Astrocyte (in vitro differentiated cells and primary cell): ENCODE measurements at places on chromosomes 12 and 14. TPM values are rescaled to one million over a fixed set of nuclear protein-coding genes. Genes with fewer than 3 reads are reported as not detected.

DNA sequence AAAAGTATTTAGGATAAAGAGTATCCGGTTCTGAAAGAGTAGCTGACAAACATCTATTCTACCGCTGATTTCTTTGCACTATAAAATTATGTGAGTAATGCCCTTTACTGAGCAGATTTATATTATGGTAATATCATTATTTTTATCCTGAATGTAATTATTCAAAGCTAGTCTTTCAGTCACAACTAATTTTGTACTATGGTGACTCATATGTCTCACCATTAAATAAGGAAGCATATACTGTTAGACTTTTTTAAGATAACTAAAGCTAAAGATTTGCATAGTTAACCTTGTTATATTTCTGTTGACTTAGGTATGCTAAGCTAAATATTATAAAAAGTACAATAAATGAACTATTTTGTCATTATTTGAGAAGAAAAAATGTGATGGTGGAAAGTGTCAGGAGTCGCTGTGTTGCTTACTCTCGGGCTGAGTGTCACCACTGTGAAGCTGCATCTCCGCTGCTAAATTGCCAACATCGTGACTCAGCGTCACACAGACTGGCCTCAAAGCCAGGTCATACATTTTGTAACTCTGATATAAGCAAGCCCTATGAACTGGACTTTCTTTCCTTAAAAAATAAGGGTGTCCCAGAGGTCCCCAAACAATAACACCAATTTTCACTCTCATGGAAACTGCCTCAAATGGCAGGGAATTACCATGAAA lies 69.1 kb upstream of the SSTR1 start:
- no peaks in the 10 kb centered on the region for H3K4me1 ChIP-seq
- H3K27ac ChIP-seq = no peak overlapping the region
- no peak for DNase-seq
- H3K36me3 ChIP-seq = no peaks in the 10 kb centered on the region
- H3K27me3 ChIP-seq = no peaks in the 10 kb centered on the region

DNA sequence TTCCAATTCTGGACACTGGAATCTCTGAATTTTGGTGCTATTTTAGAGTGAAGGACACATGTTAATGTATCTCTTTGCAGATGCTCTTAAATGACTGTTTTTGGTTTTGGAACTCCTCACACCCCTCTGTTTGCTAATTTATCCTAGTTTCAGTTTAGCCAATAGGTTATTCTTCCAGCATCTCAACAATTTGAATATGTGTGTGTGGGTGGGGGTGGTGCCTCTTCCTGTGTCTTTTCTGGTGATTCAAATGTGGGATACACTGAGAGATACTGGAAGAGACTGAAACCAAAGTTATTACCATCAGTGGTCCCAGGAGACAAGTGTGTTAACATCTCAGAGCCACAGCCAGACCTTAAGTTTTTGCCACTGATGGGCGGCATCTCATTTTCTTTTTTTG lies 1317.4 kb upstream of the TMEM132C start:
- H3K27ac ChIP-seq = no peak overlapping the region
- H3K27me3 ChIP-seq = no peaks in the 10 kb centered on the region
- H3K36me3 ChIP-seq = no peaks in the 10 kb centered on the region
- no peaks in the 10 kb centered on the region for H3K4me1 ChIP-seq

DNA sequence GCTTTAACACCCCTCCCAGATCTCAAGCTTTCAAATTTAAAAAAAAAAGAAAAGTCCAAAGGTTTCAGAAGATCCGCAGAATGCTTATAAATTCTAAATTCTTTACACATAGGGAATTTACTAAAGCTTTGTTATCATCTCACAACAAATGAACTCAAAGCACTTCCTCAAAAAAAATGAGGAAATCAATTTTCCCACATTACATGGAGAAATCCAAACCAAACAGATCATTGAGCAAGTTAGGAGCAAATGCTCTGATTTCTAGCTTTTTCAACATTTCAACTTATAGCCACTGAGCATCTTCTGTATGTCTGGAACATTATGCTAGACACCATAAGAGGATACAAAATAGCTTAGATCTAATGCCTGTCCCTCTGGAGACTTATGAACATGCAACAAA lies 161.0 kb downstream of the CEP128 start:
- no peaks in the 10 kb centered on the region for H3K4me1 ChIP-seq
- no peak overlapping the region for H3K4me3 ChIP-seq
- H3K27ac ChIP-seq = no peak overlapping the region
- DNase-seq = no peak
- H3K36me3 ChIP-seq = no peaks in the 10 kb centered on the region

CIROP gene
- not detected in 2 replicates for total RNA-seq

DNA sequence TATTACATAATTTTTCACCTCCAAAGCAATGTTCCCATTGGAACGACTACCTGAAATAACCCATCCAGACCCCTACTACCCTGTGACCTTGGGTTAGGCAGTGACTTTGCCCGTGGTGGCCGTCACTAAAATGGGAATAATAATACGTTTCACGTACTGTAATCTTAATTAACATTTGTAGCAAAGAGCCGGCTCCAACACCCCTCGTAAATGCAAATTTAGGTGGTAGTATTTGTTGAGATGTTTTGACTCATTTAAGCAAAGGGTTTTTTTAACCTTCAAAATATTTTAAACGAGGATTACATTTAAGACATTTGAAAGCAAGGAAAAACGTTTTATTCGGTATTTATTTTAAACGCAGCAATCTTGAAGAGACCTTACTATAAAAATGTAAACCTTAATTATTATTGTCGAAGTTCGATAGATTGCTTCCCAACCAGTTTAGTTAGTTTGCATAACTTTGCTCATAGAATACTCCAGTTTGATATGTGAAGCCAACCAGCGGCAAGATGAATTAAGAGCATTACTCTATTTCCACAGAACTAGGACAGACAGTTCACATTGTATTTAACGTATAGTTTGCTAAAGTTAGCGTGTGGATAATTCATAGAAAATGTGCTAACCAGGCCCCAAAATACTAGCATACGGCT lies 1.4 kb upstream of the ARID2 start:
- no peaks in the 10 kb centered on the region for H3K27me3 ChIP-seq
- no peak for DNase-seq
- peak overlapping the region; percentile 94 for H3K4me3 ChIP-seq
- H3K36me3 ChIP-seq = no peaks in the 10 kb centered on the region

DNA sequence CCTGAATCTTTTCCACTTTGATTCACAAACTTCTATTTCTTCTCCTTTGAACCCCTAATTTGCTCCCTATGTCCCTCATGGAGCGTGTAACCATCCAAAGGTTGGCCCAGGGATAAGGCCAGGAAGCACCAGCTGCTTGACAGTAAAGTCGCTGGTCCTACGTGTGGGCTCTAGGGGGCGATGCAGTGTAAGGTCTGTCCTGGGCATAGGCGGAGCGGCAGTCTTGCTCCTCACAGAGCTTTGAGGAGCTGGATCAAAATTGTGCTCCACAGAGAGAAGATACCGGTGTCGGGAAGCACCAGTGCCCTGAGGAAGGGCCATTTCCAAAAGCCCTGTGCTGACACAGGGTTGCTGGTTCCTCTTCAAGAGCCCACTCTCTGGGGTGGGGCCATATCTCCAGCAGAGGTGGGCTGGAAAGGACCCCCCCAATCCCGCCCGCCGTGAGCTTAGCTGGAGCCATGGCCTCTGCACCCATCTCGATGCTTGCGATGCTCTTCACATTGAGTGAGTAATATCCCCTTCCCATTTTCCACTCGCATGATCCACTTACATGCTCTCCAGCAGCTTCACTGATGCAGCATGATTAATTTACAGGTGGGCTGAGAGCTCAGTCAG lies 49.9 kb upstream of the OR4E1 start:
- no peaks in the 10 kb centered on the region for H3K4me1 ChIP-seq
- H3K27me3 ChIP-seq = no peaks in the 10 kb centered on the region
- no peak for DNase-seq

GRCh38 chr12:78146365-78146772 lies 315.7 kb downstream of the NAV3 start:
- H3K27ac ChIP-seq = no peak overlapping the region
- no peaks in the 10 kb centered on the region for H3K27me3 ChIP-seq
- H3K36me3 ChIP-seq = peaks cover 4% of the 10 kb centered on the region
- H3K4me1 ChIP-seq = no peaks in the 10 kb centered on the region

DNA sequence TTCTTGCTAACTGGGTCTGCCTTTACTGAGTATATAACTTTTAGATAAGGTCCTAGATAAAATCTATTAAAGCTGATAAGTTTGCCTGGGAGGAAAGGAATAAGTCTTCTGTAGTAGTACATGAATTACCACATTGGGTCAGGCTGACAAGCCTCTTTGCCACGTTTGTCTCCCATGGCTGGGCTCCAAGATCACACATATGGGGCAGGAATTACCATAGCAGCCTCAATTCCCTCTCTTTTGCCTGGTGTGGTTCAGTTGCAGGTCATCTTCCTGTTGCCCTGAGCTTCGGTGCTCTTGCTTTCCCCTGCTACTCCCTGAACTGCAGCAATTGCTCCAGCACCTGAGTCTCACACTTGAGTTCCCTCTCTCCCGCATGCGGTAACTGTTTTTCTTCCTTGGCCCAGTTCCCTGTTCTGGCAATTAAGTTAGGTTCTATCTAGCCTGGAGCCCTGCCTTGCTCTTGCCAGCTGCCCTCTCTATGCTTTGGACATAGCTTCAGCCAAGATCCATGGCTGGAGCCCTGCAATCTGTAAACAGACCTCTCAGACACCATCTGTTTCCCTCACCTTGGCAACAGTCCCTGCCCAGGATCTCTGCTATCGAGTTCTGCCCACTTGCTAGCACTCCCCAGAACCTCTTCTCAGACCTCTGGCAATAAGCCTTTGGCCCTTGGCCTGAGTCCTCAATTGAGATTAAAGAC lies 5.8 kb upstream of the GLT8D2 start:
- H3K4me3 ChIP-seq = no peak overlapping the region
- H3K27ac ChIP-seq = no peak overlapping the region
- no peaks in the 10 kb centered on the region for H3K27me3 ChIP-seq
- no peaks in the 10 kb centered on the region for H3K36me3 ChIP-seq

DNA sequence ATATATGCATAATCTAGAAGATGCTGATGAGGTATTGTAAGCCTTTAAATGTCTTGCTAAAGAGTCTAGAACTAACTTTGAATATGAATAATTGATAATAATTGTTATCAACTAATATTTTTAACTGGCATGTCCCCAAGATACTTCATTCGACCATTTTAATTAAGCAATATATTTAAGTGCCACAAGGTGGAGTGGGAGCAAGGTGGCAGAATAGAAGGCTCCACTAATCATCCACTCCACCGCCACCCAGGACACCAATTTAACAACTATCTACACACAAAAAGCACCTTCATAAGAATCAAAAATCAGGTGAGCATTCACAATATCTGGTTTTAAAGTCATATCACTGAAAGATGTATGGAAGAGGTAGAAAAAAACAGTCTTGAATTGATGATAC lies 409.6 kb downstream of the SEC23A start:
- H3K36me3 ChIP-seq = no peaks in the 10 kb centered on the region
- no peak for DNase-seq
- H3K27me3 ChIP-seq = no peaks in the 10 kb centered on the region

DNA sequence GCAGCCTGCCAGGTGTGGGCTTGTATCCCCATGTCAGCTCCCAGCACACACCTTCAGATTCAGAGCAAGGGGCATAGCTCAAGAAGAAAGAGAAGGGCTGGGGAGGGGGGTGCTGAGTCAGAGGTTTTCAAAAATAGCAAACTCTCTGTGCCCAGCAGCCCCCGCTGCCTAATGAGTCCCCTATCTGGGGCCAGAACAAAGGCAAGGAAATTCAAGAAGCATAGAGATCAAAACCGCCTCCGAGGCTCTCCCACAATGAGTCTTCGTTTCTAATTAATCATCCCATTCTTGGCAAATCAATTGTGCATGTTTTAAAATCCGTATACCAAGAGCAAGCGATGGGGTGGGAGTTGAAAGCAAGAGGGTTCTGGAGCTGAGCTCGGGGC lies 19.5 kb upstream of the CMKLR1 start:
- H3K4me1 ChIP-seq = no peaks in the 10 kb centered on the region
- DNase-seq = peak; percentile 20
- no peak overlapping the region for H3K27ac ChIP-seq
- no peaks in the 10 kb centered on the region for H3K36me3 ChIP-seq
- peaks cover 23% of the 10 kb centered on the region for H3K27me3 ChIP-seq

- no peaks in the 10 kb centered on the region for H3K36me3 ChIP-seq
- no peaks in the 10 kb centered on the region for H3K27me3 ChIP-seq
- H3K27ac ChIP-seq = no peak overlapping the region
- H3K4me1 ChIP-seq = no peaks in the 10 kb centered on the region
These were observed 64.5 kb downstream of the FZD10 start for GRCh38 chr12:130226771-130227170.

DNA sequence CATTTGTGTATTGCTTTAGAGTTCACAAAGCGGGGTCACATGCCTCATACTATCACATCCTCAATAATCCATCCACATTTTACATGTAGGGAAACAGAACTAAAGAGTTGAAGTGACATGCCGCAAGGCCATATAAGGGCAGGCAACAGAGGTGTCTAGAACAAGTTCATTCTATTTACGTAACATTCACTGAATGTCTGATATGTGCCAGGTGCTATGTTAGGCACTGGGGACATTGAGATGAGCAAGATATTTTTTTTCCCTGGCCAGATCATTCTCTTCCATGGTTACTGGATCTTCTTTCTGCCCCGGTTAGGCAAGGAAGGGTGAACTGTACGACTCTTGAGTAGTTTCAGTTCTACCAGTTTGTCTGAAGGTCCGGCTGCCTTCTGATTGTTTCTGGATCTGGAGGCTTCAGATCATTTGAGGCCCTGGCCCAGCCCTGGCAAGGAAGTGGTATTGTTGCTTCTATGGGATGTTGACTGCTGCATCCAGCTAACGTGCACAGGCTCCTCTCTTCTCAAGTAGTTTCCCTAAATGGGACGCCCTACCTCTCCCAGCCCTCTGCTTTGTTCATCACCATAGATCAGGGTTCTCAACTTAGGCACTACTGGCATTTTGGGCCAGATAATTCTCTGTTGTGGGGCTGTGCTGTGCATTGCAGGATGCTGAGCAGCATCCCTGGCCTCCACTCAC lies 12.1 kb downstream of the GPATCH2L start:
- no peaks in the 10 kb centered on the region for H3K4me1 ChIP-seq
- no peak for DNase-seq
- peaks cover 31% of the 10 kb centered on the region for H3K36me3 ChIP-seq
- no peak overlapping the region for H3K4me3 ChIP-seq
- H3K27me3 ChIP-seq = no peaks in the 10 kb centered on the region

MSI1 gene
- total RNA-seq = 16.0 and 16.4 TPM in 2 replicates

SUPT16H gene
- total RNA-seq = 65.7 and 74.3 TPM in 2 replicates

GRCh38 chr12:93759512-93760081 lies 82.4 kb downstream of the CRADD start:
- H3K36me3 ChIP-seq = no peaks in the 10 kb centered on the region
- H3K27me3 ChIP-seq = no peaks in the 10 kb centered on the region
- DNase-seq = no peak
- H3K4me3 ChIP-seq = no peak overlapping the region

- H3K27me3 ChIP-seq = no peaks in the 10 kb centered on the region
- no peaks in the 10 kb centered on the region for H3K36me3 ChIP-seq
- H3K27ac ChIP-seq = peak overlapping the region; percentile 92
- no peak overlapping the region for H3K4me3 ChIP-seq
- DNase-seq = no peak
- peaks cover 60% of the 10 kb centered on the region for H3K4me1 ChIP-seq
These were observed 38.2 kb downstream of the RASSF8 start for GRCh38 chr12:25996677-25997076.

GRCh38 chr12:104410786-104411185 lies 46.0 kb upstream of the CHST11 start:
- DNase-seq = peak; percentile 46
- H3K4me3 ChIP-seq = no peak overlapping the region
- H3K27ac ChIP-seq = no peak overlapping the region
- peaks cover 8% of the 10 kb centered on the region for H3K27me3 ChIP-seq
- no peaks in the 10 kb centered on the region for H3K36me3 ChIP-seq

GRCh38 chr12:88418856-88419497 lies 161.3 kb downstream of the KITLG start:
- peak overlapping the region; percentile 32 for H3K4me3 ChIP-seq
- H3K27ac ChIP-seq = peak overlapping the region; percentile 58
- no peaks in the 10 kb centered on the region for H3K36me3 ChIP-seq
- no peaks in the 10 kb centered on the region for H3K27me3 ChIP-seq
- DNase-seq = peak; percentile 54
